ENCODE measurements at places on chromosomes 11 and 22.
A peak's percentile ranks its signal among the peaks of the same experiment; 100 is the strongest.

GRCh38 chr11:2943711-2944118 lies 14.5 kb upstream of the PHLDA2 start:
- no peak overlapping the region for H3K4me3 ChIP-seq
- peak; percentile 17 for DNase-seq
- H3K27ac ChIP-seq: peak overlapping the region; percentile 5
- H3K27me3 ChIP-seq: no peaks in the 10 kb centered on the region

- peak within 1 kb of the TSS; percentile 94 for H3K27ac ChIP-seq
- H3K4me3 ChIP-seq: peak within 1 kb of the TSS; percentile 64
- H3K36me3 ChIP-seq: no peaks in the 10 kb centered on the region
These were observed at the start of gene FBXO3 for GRCh38 chr11:33773987-33774735. Gene FBXO3 (minus strand): TSS chr11:33774520. CDS start chr11:33774497, 23 bp downstream.

DNA sequence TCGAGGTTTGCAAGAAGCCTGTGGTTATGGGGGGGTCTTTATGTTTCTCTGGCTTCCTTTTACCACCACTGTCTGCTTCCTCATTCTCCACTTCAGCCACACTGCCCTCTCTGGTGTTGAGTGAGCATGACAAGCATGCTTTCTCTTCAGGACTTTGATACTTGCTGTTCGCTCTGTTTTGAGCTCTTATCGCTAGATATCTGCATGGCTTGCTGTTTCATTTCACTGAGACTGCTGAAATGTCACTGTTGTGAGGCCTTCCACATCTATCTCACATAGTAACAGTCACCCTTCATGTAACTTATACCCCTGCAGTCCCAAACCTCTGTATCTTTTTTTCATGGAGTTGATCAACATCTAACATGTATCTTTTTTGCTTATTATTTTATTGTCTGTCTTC lies 59.8 kb downstream of the TMEM135 start:
- no peak overlapping the region for H3K4me3 ChIP-seq
- DNase-seq: no peak
- no peaks in the 10 kb centered on the region for H3K4me1 ChIP-seq
- no peaks in the 10 kb centered on the region for H3K36me3 ChIP-seq

- no peaks in the 10 kb centered on the region for H3K4me1 ChIP-seq
- H3K27ac ChIP-seq: peak overlapping the region; percentile 80
- no peaks in the 10 kb centered on the region for H3K36me3 ChIP-seq
- no peaks in the 10 kb centered on the region for H3K27me3 ChIP-seq
These were observed 38.3 kb downstream of the RAB30 start for GRCh38 chr11:83033371-83033770.

DNA sequence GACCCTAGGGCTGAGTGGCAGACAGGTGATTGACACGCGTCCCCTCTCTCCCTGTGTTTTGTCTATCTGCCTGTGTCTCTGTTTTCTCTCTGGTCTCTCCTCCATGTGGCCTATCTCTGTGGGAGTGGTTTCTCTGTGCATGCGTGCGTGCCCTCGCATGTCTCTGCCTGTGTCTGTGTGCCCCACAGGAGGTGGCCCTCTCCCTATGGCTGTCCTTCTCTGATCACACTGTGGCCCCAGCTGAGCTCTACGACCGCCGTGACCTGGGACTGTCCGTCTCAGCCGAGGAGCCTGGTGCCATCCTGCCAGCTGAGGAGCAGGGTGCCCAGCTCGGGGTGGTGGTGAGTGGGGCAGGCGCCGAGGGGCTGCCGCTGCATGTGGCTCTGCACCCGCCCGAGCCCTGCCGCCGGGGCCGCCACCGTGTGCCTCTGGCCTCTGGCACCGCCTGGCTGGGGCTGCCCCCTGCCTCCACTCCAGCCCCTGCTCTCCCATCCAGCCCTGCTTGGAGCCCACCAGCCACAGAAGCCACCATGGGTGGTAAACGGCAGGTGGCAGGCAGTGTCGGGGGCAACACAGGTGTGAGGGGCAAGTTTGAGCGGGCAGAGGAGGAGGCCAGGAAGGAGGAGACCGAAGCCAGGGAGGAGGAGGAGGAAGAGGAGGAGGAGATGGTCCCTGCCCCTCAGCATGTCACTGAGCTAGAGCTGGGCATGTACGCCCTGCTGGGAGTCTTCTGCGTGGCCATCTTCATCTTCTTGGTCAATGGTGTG lies 11.6 kb downstream of the TMEM132A start:
- no peaks in the 10 kb centered on the region for H3K27me3 ChIP-seq
- no peaks in the 10 kb centered on the region for H3K4me1 ChIP-seq
- H3K36me3 ChIP-seq: no peaks in the 10 kb centered on the region
- DNase-seq: no peak
- no peak overlapping the region for H3K27ac ChIP-seq

DNA sequence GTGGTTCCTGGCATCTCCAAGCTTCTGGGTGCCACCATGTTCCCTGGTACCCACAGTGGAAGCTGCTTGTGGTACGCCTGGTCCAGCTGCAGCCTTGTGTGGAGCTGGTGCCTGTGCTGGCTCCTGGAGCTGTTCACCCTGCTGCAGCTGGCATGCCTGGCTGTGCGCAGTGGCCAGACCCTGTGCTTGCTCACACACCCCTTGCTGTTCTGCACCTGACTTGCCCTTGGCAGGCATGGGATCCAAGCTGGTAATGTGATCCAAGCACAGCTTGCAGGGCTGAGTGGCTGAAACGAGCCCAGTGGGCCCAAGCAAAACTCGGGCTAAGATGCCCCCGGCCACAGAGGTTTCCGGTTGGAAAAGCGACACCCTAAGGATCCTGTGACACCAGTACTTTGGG lies 104.7 kb upstream of the CLMP start:
- H3K4me3 ChIP-seq: no peak overlapping the region
- no peaks in the 10 kb centered on the region for H3K4me1 ChIP-seq
- no peaks in the 10 kb centered on the region for H3K36me3 ChIP-seq

DNA sequence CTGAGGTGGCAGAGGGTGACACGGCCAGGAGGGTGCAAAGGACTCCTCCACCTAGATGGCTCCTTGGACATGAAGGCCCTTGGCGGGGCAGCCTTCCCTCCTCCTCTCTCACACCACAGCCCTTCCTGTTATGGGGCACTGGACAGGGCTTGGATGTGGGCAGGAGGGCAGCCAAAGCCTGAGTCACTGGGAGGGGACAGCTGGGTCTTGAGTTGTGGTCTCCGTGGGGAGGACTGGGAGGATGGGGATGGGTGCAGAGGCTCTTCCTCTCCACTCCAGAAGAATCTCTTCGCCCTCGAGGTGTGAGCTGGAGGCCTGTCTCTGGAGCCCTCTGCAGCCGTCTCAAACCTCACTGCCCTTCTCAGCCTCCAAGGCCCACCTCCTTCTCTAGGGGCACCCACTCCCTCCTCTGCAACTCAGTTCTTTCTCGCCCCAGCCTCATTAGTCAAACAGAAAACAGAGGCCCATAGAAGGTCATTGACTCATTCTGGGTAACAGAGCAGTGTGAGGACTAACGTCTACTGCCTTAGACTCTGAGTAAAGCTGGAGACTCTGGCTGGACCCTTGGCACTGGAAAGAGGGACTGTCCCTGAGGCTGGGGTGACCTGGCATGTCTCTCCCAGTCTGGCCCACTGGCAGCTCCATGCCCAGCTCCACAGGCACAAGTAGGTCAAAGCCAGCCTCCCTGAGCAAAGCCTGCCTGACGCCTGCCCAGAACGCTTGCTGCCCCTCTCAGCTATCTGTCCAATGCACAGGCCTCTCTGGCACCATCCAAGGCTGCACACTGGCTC lies 47.5 kb upstream of the CDON start:
- H3K36me3 ChIP-seq: no peaks in the 10 kb centered on the region
- no peak overlapping the region for H3K4me3 ChIP-seq

DNA sequence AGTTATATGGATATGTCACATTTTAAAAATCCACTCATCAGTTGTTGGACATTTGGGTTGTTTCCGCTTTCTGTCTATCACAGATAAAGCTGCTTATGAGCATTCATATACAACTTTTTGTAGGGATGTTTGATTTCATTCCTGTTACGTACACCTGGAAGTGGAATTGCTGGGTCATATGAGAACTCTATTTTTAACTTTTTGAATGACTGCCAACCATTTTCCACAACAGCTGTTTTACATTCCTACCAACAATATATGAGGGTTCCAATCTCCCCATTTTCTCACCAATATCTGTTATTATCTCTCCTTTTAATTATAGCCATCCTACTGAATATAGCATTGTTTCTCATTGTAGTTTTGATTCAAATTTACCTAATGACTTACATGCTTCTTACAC lies 172.0 kb downstream of the UVRAG start:
- H3K4me3 ChIP-seq: no peak overlapping the region
- no peaks in the 10 kb centered on the region for H3K27me3 ChIP-seq
- no peaks in the 10 kb centered on the region for H3K36me3 ChIP-seq
- DNase-seq: no peak
- no peak overlapping the region for H3K27ac ChIP-seq

GRCh38 chr11:64356498-64357411 lies 2.2 kb upstream of the RPS6KA4 start:
- H3K4me1 ChIP-seq: peaks cover 20% of the 10 kb centered on the region
- DNase-seq: no peak
- H3K4me3 ChIP-seq: no peak overlapping the region
- H3K36me3 ChIP-seq: no peaks in the 10 kb centered on the region

DNA sequence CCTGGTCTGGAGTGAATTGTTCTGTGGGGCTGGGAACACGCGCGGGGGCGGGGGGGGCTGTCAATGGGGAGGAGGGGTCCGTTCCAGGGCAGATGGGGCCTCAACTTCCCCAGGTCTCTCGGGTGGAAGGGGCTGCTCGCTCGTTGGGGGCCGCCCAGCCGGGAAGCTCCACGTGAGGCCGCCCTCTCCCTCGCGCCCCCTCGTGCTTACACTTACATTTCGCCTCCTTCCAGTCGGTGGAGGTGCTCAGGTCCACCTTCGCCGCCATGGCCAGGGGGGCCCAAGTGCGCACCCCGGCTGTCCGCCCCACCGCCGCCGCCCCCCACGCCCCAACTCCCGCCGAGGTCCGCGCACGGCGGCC lies 452 bp downstream of the MACROD1 start:
- H3K4me1 ChIP-seq: peaks cover 10% of the 10 kb centered on the region
- H3K4me3 ChIP-seq: peak overlapping the region; percentile 53
- peak overlapping the region; percentile 68 for H3K27ac ChIP-seq
- no peaks in the 10 kb centered on the region for H3K27me3 ChIP-seq

GRCh38 chr11:27213232-27213660 lies 149.8 kb downstream of the CCDC34 start:
- H3K36me3 ChIP-seq: no peaks in the 10 kb centered on the region
- peaks cover 10% of the 10 kb centered on the region for H3K4me1 ChIP-seq
- DNase-seq: no peak
- H3K27me3 ChIP-seq: no peaks in the 10 kb centered on the region
- no peak overlapping the region for H3K27ac ChIP-seq

GRCh38 chr22:30646518-30647160 lies 11.1 kb downstream of the SLC35E4 start:
- H3K27me3 ChIP-seq: no peaks in the 10 kb centered on the region
- no peaks in the 10 kb centered on the region for H3K4me1 ChIP-seq
- no peak for DNase-seq
- H3K4me3 ChIP-seq: no peak overlapping the region

GRCh38 chr22:31952094-31952401 lies 7.7 kb downstream of the YWHAH start:
- H3K27me3 ChIP-seq: no peaks in the 10 kb centered on the region
- H3K27ac ChIP-seq: peak overlapping the region; percentile 39
- H3K4me1 ChIP-seq: peaks cover 14% of the 10 kb centered on the region
- no peak overlapping the region for H3K4me3 ChIP-seq

GRCh38 chr11:116595305-116595880 lies 177.4 kb downstream of the BUD13 start:
- H3K27me3 ChIP-seq: no peaks in the 10 kb centered on the region
- no peaks in the 10 kb centered on the region for H3K36me3 ChIP-seq
- DNase-seq: no peak
- peaks cover 11% of the 10 kb centered on the region for H3K4me1 ChIP-seq
- no peak overlapping the region for H3K4me3 ChIP-seq

- peak; percentile 65 for DNase-seq
- H3K4me3 ChIP-seq: peak overlapping the region; percentile 23
- no peaks in the 10 kb centered on the region for H3K36me3 ChIP-seq
- H3K27me3 ChIP-seq: no peaks in the 10 kb centered on the region
These were observed 46.4 kb downstream of the MORC2 start for GRCh38 chr22:30922151-30922611.

DNA sequence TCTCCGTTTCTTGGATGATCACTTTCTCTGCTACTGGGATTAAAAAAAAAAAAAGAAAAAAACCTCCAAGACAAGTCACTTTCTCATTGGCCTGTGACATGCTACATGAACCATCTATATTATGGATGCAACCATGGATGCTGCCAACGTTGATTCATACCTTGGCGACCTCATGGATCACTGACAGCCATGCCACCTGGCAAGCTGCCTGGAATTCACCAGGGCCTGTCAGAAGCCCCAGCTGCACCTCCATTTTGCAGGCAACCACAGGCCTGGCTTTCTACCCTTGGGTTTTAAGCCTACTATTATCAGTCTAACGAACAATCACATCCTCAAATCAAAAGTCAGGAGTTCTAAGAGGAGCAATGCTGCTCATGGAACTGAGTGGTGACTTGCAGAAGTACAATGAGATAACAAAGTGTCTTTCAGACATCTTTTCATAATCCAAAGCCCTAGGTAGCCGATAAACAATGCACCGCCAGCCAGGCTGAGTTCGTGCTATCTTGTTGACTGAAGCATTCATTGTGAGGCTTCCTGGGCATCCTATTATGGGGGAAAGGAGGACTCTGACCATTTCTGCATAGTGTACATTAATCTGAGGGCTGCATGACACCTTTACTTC lies 48.0 kb upstream of the CADM1 start:
- no peak overlapping the region for H3K27ac ChIP-seq
- no peaks in the 10 kb centered on the region for H3K4me1 ChIP-seq
- no peaks in the 10 kb centered on the region for H3K36me3 ChIP-seq
- no peak overlapping the region for H3K4me3 ChIP-seq
- H3K27me3 ChIP-seq: no peaks in the 10 kb centered on the region
- no peak for DNase-seq

DNA sequence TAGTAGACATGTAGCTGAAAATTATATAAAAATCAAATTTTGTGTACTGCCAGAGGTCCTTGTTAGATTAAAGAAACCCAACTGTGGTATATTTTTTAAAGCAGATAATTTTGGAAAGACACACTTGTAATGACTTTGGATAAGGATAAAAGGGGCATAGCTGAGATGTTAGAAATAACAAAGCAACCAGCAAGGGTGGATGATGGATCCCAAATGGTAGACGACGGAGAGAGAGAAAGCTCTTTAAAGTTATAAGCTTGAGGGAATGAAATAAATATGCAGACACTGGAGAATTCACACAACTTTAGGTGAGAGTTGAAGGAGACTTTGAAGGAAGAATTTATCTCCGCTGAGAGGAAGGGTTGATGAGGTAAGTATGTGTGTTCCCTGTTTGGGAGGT lies 10.6 kb downstream of the NCAM1 start:
- H3K27me3 ChIP-seq: no peaks in the 10 kb centered on the region
- no peak overlapping the region for H3K27ac ChIP-seq
- no peak for DNase-seq
- no peaks in the 10 kb centered on the region for H3K36me3 ChIP-seq

DNA sequence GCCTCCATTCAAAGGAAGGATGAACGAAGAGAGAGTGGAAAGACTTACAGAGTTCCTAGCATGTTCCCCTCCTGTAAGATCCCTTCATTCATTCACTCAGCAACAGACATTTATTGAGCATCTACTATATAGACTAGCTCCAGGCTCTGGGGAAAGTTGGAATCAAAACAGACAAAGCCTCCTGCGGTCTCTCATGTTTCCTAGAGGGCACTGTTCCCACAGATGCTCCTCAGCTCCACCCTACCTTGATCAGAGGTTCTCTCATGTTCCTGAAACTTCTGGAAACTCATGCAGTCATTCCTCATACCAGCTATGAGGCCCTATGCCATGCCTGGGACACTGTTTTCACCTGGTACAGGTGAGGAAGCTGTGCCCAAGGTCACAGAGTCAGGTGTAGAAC lies 11.1 kb downstream of the ALX4 start:
- H3K4me3 ChIP-seq: no peak overlapping the region
- no peaks in the 10 kb centered on the region for H3K27me3 ChIP-seq
- H3K4me1 ChIP-seq: no peaks in the 10 kb centered on the region
- DNase-seq: no peak
- H3K27ac ChIP-seq: no peak overlapping the region
